ENCODE measurements at places on chromosomes 1 and 21. TPM values are rescaled to one million over a fixed set of nuclear protein-coding genes. Genes with fewer than 3 reads are reported as not detected.

DNA sequence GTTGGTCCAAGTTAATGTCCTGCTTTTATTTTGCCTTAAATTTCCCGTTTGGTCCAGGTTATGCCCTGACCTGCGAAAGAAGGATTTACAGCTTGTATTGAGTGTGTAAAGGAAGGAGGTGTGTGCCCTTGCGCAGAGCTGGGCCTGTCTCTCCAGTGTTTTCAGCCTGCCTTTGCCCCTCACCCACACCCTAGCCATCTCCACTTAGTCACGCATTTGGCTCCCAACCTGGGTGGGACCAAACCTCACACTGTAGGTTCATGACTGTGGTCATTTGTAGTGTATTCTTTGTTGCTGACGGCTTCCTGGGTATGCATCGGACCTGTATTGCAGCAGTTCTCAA is 572 bp upstream of the SRSF10 start:
- peak; percentile 73 for DNase-seq

- DNase-seq, result no peak
These were observed 66.0 kb downstream of the SYDE2 start for GRCh38 chr1:85134583-85135391.

DNA sequence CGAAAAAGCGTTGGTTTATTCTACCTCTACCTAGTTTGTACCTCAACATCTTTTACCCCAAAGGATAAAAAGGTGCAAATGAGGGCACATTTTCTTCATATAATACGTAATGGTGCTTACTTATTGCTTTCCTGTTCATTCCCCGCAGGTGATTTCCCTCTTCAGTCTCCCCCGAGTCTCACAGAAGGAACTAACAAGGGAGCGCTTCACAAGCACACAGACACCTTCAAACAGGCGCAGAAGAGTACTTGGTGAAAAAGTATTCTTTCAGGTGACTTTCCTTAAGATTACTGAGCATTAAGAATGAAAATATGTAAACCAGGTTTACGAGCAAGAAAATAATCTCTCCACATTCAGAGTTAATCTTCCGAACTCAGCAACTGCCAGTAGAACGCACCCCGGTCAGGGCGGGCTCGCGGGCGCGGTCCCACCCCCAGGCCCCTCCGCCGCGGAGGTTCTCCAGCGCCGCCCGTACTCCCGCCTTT is 511 bp upstream of the RABGAP1L start:
- DNase-seq, result no peak

Gene OR10T2
- not detected for total RNA-seq

Gene KCNJ10
- 0.35 TPM for total RNA-seq

Gene CHRNB2
- 0.18 TPM for total RNA-seq

GRCh38 chr1:119372503-119373086 is 4.0 kb downstream of the HAO2 start:
- DNase-seq, result peak; percentile 87

GRCh38 chr1:52978045-52978444 is 51.0 kb downstream of the SCP2 start:
- no peak for DNase-seq

GRCh38 chr1:61079296-61079897 is 3.0 kb upstream of the NFIA start:
- DNase-seq, result no peak

DNA sequence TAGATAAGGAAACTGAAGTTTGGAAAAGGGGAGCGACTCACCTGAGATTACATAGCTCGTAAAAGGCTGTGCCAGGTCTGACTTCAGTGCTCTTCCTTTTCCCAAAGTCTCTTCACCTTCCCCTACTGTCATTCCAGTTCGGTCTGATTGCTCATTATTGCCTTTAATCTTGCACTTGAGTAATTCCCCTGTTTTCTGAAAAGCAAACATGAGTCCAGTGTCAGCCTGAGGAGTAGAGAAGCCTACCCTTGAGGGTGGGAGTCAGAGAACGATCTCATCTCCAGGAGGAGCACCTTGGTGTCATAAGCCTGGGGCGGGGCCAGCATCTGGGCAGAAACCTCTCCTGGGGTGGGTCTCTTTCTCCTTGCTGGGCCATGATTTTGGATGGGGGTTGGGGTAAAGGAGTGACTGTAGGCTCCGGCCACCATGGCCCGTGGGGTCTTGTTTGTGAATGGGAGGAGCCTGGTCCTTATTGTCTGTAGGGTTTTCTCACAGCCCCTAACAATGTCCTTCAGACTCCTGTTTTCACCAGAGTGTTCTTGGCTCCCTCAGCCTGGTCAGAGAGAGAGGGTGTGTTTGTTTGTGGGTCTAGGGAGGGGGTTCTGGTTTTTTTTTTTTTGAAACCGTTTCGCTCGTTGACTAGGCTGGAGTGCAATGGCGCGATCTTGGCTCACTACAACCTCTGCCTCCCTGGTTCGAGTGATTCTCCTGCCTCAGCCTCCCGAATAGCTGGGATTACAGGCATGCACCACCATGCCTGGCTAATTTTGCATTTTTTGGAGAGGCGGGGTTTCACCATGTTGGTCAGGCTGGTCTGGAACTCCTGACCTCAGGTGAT is 6.0 kb downstream of the VANGL2 start:
- peak; percentile 56 for DNase-seq
